ENCODE measurements at places on chromosomes 7 and 10. TPM values are rescaled to one million over a fixed set of nuclear protein-coding genes. Genes with fewer than 3 reads are reported as not detected.

The LRRN3 gene
- total RNA-seq, result 24.0 TPM

GRCh38 chr10:60032723-60033122, 126.4 kb upstream of the CCDC6 start:
- peak; percentile 51 for DNase-seq

DNA sequence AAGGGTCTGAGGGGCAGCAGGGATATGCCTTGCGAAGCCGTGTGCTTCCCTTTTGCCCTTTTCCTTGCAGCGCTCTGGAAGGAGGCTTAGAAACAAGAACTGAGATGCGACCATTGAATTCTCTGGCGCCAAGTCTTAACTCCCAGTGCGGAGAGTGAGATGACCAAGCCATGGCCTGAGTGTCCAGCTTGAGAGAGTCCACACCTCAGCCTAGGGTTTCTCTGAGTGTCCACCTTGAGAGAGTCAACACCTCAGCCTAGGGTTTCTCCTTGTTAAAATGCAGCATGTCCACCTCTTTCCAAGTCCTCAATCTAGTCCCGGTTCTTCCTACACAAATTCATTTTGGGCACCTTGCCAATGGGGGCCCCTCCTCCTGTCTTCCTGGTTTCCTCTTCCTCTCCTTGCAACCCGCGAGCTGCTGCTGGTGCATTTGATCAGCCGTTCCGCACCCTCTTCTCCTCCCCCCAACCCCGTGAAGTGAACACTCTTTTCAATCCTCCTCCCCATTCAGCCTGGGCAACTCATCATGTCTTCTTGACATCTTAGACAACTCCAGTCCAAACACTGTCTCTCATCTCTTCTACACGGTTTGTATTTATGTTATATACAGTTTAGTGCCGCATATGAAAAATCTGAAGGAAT, 178.2 kb upstream of the PITRM1 start:
- DNase-seq, result no peak

DNA sequence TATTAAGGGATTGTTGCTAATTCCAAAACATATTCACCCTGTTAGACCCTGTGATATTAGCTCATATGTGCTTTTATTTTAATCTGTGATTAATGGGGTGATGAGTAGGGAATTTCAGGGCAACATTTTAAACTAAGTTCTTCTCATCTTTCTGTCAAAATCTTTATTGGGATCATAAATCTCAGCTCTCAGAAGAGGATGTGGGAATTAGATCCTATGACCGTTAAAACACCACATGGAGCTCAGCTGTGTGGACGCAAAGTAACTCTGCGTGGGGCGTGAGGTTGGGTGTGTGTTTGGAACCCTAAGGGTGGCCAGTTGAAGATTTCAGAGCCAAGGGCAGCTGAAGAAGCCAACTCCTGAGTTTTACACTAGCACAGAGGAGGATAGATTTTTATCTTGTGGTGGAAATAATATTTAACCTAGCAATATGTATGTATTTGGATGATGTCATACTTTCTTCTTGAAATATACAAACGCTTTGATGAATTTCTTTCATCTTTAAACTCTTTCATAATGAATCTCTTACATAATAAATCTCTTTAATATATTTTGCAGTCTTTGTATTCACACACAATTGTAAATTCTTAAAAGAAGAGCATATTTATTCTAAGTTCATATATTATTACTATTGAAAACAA, 64.4 kb downstream of the EPDR1 start:
- DNase-seq, result no peak

- no peak for DNase-seq
Observed at GRCh38 chr10:29922892-29923291, 136.5 kb downstream of the JCAD start.

The ABCF2 gene
- 31.9 TPM for total RNA-seq

- no peak for DNase-seq
Observed at GRCh38 chr10:16393271-16393858, 43.4 kb upstream of the PTER start.

The OR2A42 gene
- total RNA-seq, result not detected

- no peak for DNase-seq
Observed at GRCh38 chr7:24455813-24456525, 117.3 kb upstream of the PALS2 start.

- DNase-seq, result no peak
Observed at GRCh38 chr10:100791369-100792058, 46.1 kb downstream of the PAX2 start.

DNA sequence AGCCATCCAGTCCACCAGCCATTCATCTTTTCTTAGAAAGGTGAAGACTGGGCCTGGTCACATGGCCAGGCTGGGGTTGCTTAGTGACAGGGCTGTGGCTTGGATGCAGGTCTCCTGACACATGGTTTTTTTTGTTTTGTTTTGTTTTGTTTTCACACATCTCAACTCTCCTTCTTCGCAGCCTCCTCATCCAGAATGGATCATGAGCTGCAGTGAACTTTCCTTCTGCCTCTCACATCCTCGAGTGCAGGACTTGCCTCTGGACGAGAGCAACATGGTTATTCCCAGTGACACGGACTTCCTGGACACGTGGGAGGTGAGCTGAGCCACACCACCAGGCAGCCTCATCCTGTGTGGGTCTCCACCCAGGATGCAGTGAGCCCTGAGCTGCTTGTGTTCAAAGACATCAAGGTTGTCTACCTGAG, 9.5 kb downstream of the AKR1E2 start:
- DNase-seq, result no peak

DNA sequence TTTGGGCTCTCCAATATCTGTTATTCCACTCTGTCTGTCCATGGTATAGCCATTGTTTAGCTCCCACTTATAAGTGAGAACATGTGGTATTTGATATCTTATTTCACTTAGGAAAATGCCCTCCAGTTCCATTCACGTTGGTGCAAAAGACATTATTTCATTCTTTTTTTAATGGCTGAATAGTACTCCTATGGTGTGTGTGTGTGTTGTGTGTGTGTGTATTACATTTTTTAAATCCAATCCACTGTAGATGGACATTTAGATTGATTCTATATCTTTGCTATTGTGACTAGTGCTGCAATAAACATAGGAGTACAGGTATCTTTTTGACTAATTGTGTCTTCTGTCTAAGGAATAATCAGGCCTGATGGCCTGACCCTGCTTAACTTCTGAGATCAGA, 7.4 kb upstream of the CPED1 start:
- DNase-seq, result no peak

DNA sequence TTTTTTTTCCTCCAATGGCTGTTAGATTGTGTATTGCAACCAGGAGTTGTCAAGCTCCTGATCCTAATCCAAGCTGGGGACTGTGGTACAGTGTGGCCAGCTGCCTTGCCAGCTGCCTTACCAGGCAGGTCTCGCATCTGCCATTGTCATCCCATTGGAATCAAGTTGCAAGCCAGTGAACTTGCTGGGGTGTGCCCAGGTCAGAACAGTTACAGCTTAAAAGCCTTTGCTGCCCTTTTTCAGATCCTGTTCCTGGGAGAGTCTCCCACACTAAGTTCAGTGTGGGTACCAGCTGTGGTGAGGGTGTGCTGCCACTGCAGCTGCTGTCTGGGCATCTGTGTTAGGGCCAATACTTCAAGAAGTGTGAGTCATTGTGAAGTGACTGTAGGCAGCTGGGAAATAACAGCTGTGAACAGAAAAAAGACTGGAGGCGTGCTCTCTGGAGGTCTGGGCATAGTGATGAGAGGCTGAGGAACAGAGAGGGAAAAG, 72.8 kb downstream of the CCNY start:
- no peak for DNase-seq

DNA sequence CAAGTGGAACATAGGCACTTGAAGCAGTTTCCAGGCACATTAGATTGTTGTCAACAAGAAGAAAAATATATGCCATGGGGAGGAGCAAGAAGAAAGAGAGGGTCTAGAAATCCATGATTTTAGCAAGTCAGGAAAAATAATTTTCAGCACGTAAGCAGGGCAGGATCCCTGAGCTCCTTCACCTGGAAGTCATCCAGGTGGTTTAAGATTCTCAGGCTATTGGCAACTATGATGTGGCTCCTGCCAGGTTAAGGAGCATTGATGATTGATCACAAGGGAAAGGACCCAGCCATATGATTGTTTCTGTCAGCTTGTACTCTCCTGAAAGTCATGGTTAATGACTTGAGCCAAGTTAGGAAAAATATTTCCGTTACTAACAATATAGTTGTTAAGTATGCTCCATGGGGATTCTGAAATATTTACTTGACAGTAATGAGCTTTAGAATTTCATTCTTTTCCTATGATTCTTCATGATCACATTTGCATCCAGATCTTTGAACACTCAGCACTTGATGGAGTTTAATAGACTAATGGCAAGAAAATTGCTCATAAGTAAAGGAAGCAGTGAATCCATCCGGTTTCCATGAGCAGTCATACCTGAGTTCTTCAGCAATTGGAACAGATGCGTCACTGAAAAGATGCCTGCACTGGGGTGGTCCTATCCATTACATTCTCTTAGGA, 209.1 kb downstream of the BICC1 start:
- no peak for DNase-seq

The CALHM1 gene
- total RNA-seq, result not detected
